Psoas muscle (tissue), 8 donors: ENCODE measurements at places on chromosomes 6 and 20. TPM values are rescaled to one million over a fixed set of nuclear protein-coding genes. Genes with fewer than 3 reads are reported as not detected.

SUMO4 gene
- 0.40 TPM for total RNA-seq

GRCh38 chr6:423055-423798 is 31.7 kb downstream of the IRF4 start:
- H3K27me3 ChIP-seq = peaks cover 2% of the 10 kb centered on the region
- no peak overlapping the region for H3K4me3 ChIP-seq
- no peaks in the 10 kb centered on the region for H3K36me3 ChIP-seq
- no peak overlapping the region for H3K27ac ChIP-seq

DNA sequence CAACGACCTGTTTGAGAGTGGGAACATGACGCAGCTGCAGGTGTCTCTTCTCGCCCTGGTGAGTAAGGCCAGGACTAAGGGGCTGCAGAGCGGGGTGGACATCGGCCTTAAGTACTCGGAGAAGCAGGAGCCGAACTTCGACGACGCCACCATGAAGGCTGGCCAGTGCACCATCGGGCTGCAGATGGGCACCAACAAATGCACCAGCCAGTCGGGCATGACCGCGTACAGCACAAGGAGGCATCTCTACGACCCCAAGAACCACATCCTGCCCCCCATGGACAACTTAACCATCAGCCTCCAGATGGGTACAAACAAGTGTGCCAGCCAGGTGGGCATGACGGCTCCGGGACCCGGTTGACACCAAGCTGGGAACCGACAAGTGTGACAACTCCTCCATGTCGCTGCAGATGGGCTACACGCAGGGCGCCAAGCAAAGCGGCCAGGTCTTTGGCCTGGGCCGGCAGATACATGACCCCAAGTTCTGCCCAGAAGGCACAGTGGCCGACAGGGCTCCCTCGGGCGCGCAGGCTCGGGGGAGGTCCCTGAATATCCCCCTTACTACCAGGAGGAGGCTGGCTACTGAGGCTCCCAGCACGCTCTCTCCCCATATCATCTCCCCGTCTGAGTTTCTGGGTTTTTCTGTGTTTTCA is 15.9 kb upstream of the AMD1 start:
- no peaks in the 10 kb centered on the region for H3K27me3 ChIP-seq
- no peak overlapping the region for H3K27ac ChIP-seq
- H3K4me1 ChIP-seq = no peaks in the 10 kb centered on the region
- H3K36me3 ChIP-seq = no peaks in the 10 kb centered on the region
- no peak overlapping the region for H3K4me3 ChIP-seq

- no peaks in the 10 kb centered on the region for H3K4me1 ChIP-seq
- H3K27me3 ChIP-seq = no peaks in the 10 kb centered on the region
- no peak for DNase-seq
- H3K4me3 ChIP-seq = no peak overlapping the region
- no peaks in the 10 kb centered on the region for H3K36me3 ChIP-seq
Measured at GRCh38 chr20:38889792-38890496, 36.3 kb upstream of the FAM83D start.

DNA sequence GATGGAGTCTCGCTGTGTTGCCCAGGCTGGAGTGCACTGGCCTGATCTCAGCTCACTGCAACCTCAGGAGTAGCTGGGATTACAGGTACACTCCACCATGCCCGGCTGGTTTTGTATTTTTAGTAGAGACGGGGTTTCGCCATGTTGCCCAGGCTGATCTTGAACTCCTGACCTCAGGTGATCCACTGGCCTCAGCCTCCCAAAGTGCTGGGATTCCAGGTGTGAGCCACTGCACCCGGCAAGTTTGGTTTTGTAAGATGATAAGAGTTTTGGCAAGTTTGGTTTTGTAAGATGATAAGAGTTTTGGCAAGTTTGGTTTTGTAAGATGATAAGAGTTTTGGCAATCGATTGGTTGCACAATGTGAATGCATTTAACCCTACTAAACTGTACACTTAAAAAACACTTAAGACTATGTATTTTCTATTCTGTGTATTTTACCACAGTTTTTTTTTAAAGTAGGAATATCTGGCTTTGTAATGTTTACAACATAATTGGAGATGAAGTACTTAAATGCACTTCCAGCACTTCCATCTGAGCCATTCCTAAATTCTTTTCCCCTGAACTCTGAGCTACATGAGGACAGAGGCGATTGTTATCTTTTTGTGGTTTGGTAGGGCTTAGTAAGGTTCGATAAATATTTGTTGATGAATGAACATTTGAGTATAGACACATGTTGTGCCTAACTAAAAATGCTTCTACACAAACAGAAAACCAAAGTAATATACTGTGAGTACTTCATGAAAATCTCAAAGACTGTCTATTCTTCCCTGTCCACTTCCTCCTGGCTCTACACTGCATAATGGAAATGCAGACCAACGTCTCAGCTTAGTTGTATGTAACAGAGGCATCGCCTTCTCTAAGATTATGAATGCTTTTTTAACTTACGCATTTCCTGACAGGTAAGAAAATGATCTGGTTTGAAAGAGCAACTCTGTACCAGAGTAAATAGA is 18.8 kb downstream of the SAMHD1 start:
- H3K27ac ChIP-seq = no peak overlapping the region
- H3K4me3 ChIP-seq = no peak overlapping the region
- H3K4me1 ChIP-seq = peaks cover 18% of the 10 kb centered on the region
- DNase-seq = no peak
